ENCODE measurements at places on chromosomes 3 and 15.

DNA sequence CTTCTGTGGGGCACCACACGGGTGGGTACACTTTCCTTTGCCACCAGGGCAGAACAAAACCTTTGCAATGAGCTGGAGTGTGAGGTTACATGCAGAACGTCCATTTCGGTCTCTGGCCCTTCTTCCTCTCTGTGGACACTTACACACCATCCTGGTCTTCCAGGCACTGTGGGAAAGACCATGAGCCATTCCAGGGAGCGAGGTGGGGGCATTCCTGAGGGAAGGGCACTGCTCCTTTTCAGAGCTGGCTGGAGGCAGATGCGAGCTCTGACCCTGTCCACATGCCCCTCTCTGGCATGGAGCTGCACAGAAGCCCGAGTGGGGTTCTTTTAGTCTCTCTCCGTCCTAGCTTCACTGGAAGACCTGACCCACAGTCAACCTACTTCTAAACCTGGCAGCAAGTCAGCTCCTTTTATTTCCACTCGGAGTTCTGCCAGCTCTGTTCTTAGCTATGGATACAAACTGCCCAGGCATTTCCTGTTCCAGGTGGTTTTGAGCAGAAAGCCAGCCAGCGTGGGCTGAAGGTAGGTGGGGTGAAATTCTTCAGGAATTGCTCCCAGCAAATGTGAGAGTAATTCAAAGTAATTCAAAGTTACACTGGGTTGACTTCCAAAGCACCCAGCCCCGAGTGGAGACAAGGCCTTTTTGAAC is 281.4 kb downstream of the ADAMTS17 start:
- DNase-seq = no peak

DNA sequence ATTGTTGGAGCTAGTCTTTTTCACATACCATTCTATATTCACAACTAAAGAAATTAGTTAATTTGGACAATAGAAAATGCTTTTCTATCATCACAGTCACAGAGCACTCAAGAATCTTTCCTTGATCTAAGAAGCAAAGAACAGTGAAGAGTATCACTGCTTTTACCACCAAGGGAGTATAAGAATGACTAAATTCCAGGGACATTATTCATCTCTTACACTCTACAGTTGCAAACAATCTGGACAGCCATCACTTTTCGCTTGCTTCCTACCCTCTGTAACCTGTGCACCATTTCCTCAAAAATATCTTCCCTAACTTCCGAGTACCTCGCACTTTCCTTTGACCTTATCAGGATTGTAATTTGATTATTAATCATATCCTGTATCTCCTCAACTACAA is 359.5 kb upstream of the TMCO5A start:
- DNase-seq = no peak

DNA sequence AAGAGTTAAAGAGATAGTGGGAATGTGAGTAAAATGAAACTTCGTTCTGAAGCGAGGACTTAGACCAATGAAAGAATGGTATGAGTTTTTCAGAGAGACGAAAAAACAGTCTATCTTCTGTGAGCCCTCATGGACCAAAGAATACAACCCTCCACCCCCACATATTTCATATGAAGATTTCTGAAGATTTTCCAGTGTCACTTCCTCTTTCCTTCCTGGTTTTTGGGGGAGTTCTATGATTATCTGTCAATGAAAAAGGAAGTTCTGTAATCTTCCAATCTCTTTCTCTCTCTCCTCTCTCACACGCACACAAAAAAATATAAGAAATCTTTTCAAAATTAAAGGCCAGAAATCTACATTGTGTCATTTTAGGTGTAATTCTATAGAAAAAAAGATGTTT is 27.7 kb downstream of the CMSS1 start:
- no peak for DNase-seq

- DNase-seq = no peak
These were observed 274.2 kb upstream of the ICE2 start for GRCh38 chr15:60752973-60753720.

- DNase-seq = peak; percentile 59
These were observed 134.0 kb downstream of the TPRA1 start for GRCh38 chr3:127456471-127457093.

DNA sequence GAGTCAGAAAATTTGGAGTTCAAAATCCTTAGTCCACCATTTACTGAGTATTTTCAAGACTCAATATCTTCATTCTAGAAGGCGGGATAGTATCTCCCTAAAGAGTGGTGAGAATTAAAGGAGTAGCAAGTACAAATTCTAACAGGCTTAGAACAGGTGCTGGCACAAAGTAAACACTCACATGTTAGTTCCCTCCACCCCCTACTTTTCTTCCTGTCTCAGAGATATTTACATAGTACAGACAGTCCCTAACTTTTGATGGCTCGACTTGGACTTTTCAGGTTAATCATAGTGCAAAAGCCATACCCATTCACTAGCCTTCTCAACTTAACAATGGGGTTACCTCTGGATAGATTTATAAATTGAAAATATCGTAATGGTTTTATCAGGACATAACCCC is 476.2 kb upstream of the RASGRP1 start:
- no peak for DNase-seq

GRCh38 chr3:81270603-81271379 is 490.7 kb downstream of the GBE1 start:
- DNase-seq = no peak

GRCh38 chr15:66673410-66674322 is 28.4 kb upstream of the SMAD6 start:
- DNase-seq = peak; percentile 90

GRCh38 chr15:68787609-68788263 is 33.0 kb downstream of the ANP32A start:
- DNase-seq = no peak

DNA sequence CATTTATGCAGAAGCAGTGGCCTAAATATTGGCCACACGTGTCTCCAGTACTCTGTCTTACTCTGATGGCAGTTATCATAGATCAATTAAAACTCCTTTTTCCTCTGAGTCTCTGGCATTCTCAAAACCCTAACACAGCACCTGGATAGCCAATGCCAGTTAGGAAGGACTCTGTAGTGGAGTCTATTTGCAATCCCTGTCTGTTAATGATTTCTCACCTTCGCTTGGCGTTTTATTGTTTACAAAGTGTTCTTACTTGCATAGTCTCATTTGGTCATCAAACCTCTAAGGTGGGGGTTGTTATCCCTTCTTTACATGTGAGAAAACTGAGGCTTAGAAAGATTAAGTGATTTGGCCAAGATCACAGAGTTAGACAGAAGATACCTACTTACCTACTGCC is 258.8 kb downstream of the IL5RA start:
- DNase-seq = no peak

DNA sequence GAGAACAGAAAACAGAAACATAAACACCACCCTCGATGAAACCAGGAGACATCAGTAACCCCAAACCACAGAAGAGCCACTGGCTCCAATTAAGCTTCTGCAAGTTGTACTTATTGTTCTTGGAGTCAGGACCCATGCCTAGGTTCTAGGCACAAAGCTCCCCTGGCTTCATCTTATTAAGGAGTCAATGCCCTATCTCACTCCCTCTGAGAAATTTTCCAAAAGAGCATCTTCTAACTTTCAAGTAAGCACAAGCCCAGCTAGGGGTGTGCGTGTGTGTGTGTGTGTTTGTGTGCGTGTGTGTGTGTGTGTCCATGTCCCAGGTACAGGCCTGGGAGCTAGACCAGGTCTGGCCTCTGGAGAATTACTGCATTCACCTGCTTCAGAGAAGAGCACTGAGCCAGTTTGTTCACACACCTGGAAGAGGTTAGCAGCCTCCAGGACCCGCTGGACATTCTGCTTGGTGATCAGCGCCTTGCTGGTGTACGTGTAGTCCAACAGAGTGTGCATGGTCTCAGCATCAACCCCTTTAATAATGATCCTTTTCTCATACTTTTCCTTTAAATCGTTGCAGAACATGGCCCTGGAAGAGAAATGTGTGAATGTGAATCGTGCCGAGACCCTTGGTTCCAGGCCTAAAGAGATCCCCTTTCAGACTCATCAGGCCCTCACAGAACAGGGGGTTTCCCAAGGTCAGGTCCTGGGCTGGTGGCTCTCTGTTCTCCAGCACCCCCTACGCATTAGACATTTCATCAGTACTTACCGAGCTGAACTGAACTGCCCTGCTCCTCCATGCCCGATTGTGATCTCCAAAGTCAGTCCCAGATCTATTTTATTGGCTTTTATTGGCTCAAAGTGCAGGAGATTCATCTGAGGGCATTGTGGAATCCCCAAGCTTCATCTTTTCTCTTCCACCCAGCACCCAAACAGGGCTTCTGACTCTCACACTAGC is 27.8 kb downstream of the KLHL6 start:
- no peak for DNase-seq

DNA sequence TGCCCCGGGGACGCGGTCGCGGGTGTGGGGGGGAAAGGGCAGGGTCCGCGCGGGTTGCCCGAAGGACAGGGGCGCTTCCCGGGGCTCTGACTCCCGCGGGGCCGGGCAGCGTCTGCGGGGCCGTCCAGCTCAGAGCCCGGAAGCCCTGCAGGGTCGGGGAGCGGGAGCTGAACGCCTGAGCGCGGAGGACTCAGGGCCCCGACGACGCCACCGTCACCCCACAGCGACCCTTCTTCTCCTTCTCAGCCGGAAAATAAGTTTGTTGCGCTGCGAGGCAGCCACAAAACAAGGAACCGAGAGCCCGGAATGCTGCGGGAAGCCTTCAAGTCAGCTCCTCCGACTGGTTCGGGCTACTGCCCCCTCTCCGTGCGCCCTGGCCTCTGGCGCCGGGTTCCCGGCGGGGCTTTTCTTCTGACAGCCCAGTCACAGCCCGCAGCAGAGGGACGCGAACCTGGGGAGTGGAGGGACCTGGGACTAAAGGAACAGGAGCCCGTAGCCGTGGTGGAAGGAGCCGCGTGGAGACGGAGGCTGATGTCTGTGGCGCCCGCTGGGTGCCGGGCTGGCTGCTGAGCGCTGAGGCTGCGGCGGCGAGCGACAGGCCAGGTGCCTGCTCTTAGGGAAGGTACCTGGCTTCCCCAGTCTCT is 484 bp downstream of the CNTN4 start:
- DNase-seq = peak; percentile 78

GRCh38 chr3:58176827-58177489 is 33.8 kb downstream of the DNASE1L3 start:
- no peak for DNase-seq

- DNase-seq = no peak
These were observed 140.4 kb downstream of the ANO10 start for GRCh38 chr3:43481375-43481774.

DNA sequence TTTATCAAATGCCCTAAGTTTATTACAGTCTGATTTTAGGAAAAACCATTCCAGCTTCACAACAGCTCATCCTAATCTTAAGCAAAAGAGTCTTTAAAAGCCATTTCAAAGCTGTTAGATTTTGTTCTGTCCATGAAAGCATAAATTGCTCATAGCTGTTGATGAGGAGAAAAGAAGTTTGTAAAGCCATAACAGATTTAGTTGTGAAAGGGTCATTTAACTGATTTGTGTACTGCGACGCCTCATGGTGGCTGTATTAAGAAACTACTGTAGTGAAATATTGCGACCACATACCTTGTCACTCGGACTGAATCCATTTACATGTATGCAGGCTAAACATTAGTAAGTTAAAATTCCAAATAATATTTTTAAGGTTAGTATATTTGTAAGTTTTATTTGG is 20.9 kb downstream of the BBX start:
- no peak for DNase-seq

- DNase-seq = no peak
These were observed 82.7 kb upstream of the TCF12 start for GRCh38 chr15:56835718-56836171.

- no peak for DNase-seq
These were observed 345.1 kb upstream of the CBLB start for GRCh38 chr3:106213954-106214353.

DNA sequence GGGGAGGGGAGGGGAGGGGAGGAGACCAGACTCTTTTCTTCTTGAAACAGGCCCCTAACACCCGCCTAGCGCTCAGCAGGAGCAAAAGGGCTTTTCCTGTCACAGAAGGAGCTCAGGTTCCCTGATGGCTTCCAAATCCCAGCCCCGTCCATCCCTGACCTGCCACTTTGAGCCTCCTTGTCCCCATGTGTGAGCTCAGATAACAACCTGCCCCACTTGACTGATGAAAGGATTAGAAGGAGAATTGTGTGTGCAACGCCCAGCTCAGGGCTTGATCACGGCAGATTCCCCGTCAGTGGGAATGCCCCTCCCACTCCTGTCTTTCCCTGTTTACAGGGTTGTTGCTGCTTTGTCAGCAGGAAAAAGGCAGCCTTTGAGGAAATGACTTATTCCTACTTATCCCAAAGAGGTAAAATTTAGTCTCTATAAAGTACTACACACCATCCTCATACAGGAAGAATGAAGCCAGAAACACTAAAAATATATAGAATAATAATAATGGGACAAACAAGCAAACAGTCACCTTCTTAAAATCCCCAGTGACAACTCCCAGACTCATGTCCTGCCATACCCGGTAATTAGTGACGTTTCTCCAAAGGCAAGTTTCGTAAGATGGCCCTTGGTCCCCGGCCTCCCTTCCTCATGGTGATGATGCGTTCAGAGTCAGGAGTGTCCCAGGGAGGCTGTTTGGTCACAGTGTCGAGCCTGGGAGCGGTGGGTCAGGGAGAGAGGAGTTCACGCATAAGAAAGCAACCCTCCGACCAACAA is 6.1 kb upstream of the LRRC15 start:
- DNase-seq = peak; percentile 63

DNA sequence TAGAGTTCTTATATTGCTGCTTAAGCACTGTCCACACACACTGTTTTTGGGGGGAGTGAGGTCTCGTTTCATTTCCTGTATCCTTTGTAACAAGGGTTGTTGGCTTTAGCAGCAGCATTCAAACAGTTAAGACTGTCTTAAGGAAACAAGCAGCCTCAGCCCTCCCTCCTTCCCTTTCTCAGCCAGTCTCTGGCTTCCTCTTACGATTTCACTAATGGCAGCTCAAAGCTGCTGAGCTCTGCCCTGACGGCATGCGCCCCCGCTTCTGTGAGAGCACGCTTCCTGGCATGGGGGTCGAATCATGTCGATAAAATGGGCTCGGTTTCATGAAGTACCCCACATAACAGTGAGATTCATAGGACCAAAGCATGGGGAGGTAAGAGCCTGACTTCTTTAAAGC is 105.0 kb downstream of the KLHL25 start:
- peak; percentile 59 for DNase-seq

GRCh38 chr3:51711352-51712037 is 4.6 kb downstream of the GRM2 start:
- DNase-seq = peak; percentile 36

DNA sequence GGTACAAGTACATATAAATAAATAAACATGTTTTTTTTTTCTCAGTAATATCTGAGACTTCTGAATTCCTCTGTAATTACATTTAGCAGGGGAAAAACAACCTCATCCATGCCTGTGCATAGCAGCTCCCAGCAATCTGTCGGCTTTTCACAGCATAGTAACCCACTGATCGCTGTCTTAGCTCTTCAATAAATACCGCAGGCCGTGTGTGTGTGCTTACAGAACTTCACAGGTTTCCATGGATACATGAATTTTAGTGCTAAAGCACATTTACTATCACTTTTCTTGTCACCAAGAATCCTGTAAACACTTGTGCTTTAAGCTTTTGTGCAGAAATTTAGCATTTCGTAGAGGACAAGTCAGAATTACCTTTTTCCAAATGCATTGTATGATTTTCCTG is 4.0 kb upstream of the PLAAT1 start:
- no peak for DNase-seq

- no peak for DNase-seq
These were observed 26.8 kb downstream of the KAT2B start for GRCh38 chr3:20066850-20067617.

All from ecto neural progenitor cell (in vitro differentiated cells).